ENCODE measurements at places on chromosomes 3 and 15.
A peak's percentile ranks its signal among the peaks of the same experiment; 100 is the strongest.

- no peak for DNase-seq
These were observed 63.2 kb upstream of the FOXB1 start for GRCh38 chr15:59940928-59941327.

GRCh38 chr15:33440900-33441299 is 130.1 kb downstream of the RYR3 start:
- no peak for DNase-seq

DNA sequence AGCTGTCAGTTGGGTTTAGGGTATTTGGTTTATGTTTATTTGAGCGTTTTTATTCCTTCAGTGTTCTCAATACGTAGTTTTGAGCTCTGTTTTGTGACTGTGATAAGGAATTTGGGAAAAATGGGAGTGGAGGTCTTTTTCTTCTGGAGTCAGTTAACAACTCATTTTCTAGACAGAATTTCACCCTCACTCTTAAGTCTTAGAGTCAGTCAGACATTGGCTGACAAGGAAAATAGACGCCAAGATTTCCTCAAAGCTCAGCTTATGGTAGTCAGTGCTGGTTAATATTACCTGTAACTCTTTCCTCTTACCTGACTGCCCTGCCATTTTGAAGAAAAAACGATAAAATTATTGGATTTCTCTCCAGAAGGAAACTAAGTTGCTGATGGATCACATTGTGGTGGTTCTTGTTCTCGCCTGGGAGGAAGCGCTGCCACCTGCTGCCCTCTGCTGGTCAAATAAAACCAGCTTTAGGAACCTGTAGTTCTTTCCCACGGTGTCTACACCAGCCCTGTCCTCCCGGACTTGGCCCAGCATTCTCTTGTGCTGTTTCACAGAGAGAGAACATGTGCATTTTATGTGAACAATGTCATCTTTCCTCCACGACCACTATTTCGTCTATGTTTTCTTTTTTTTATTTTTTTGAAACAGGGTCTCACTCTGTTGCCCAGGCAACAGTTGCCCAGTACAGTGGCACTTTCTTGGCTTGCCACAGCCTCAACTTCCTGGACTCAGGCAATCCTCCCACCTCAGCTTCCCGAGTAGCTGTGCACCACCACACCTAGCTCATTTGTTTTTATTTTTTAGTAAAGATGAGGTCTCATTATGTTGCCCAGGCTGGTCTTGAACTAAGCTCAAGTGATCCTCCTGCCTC is 41.4 kb upstream of the UMPS start:
- DNase-seq = peak; percentile 71

DNA sequence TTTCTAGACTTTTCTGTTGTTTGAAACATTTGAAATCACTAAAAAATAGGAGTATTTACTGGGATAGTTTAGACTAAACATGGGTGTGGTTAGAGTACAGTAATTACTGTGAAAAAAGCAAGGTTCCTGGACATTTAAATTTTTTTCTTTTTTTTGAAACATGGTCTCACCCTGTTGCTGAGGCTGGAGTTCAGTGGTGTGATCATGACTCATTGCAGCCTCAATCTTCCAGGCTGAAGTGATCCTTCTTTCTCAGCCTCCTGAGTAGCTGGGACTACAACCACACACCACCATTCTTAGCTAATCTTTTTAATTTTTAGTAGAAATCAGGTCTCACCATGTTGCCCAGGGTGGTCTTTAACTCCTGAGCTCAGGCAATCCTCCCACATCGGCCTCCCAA is 20.4 kb upstream of the CELF6 start:
- no peak for DNase-seq

GRCh38 chr15:38648121-38648843 is 83.7 kb upstream of the RASGRP1 start:
- DNase-seq = no peak

GRCh38 chr3:126134219-126134975 is 46.0 kb downstream of the ALDH1L1 start:
- peak; percentile 58 for DNase-seq

GRCh38 chr15:81013396-81013929 is 12.7 kb downstream of the TLNRD1 start:
- no peak for DNase-seq

DNA sequence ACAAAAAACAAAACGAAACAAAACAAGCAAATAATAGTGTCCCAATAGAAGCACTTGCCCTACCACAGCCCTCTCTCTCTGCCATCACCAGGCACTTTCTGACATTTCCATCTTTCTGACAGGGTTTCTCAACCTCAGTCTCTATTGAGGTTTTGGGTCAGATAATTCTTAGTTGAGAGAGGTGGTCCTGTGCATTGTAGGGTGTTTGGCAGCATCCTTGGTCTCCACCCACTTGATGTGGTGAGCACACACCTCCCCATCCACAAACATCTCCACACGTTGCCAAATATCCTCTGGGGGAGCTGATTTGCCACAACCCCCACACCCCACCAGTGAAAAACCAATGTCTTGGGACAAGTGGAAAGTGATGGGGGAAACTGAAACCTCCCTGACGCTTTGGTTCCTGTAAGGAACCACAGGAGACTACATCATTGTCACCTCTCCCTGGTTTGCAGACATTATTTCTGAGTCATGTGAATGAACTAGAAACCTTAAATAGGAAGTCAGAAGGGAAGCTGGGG is 733.7 kb upstream of the CFAP20DC start:
- no peak for DNase-seq

- DNase-seq = no peak
These were observed 3.5 kb upstream of the ACAP2 start for GRCh38 chr3:195446359-195446758.

DNA sequence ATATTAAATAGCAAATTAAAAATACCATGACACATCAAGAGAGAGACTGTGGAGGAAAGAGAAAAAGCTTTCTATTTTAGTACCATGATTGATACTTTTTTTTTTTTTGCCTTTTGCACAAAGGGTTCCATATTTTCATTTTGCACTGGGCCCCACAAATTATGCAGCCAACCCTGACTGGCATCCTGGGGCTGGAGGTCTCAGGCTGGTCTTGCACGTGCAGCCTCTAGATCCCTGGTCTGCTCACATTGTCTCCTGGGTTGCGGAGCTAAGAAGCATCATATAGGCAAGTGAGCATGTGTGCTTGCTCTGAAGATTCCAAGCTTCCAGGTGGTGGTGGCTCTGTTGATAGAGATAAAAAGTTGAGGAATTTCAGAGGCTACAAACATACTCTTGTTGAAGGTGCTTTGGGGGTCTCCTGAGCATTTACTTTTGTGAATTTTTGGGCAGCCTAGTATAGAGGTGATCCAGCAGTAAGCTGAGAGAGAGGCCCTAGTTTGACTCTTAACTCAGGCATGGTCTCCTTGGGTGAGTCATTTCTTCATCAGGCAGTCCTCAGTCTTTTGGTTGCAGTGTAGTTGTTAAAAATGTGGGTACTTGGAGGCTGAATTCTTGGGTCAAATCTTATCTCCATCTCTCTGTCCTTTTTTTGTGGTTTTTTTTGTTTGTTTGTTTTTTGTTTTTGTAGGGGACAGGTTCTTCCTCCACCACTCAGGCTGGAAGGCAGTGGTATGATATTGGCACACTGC is 31.3 kb downstream of the SMAD3 start:
- DNase-seq = no peak

- DNase-seq = no peak
These were observed 39.4 kb downstream of the PPARG start for GRCh38 chr3:12328132-12328836.

- no peak for DNase-seq
These were observed 125.6 kb downstream of the FRMD5 start for GRCh38 chr15:44069489-44069888.

- no peak for DNase-seq
These were observed 33.8 kb downstream of the COL6A5 start for GRCh38 chr3:130379274-130379673.

- no peak for DNase-seq
These were observed 253.4 kb downstream of the LPP start for GRCh38 chr3:188407158-188407880.

All from activated CD4-positive, CD25-positive, alpha-beta regulatory T cell treated with anti-CD3 and anti-CD28 coated beads, Interleukin-2, amount 50 U/mL, for 72 hours (primary cell).